ENCODE measurements at places on chromosomes 2 and 18.

GRCh38 chr2:215845839-215846586, 167.3 kb downstream of the MREG start:
- peak; percentile 1 for DNase-seq

DNA sequence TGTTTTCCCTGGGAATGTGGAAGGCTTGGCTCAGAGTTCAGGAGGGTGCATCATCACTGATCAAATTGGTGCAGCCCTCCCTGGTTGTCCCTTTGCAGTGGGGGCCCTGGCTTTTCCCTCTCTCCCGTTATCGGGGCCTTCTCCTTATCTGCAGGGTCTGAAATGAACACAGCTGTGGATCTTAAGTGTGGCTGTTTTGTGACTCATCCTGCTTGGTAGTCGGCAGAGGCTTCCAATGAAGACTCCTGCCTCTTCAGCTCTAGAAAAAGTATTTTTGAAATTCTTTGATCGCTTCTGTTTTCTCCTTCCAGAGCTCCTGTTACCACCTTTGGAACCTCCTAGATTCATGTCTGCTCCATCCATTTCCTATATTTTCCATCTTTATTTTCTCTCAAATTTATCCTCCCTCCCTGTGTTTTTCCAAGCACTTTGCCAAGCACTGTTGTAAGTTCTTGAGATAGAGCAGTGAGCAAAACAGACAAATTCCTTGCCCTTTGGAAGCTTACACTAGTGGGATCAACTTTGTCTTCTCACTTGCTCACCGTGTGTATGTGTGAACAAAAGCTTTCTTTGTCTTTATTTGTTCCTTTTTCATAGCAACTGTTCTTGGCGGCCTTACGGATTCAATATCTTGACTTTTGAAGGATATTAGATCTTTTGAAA, 45.7 kb downstream of the RALB start:
- no peak for DNase-seq

DNA sequence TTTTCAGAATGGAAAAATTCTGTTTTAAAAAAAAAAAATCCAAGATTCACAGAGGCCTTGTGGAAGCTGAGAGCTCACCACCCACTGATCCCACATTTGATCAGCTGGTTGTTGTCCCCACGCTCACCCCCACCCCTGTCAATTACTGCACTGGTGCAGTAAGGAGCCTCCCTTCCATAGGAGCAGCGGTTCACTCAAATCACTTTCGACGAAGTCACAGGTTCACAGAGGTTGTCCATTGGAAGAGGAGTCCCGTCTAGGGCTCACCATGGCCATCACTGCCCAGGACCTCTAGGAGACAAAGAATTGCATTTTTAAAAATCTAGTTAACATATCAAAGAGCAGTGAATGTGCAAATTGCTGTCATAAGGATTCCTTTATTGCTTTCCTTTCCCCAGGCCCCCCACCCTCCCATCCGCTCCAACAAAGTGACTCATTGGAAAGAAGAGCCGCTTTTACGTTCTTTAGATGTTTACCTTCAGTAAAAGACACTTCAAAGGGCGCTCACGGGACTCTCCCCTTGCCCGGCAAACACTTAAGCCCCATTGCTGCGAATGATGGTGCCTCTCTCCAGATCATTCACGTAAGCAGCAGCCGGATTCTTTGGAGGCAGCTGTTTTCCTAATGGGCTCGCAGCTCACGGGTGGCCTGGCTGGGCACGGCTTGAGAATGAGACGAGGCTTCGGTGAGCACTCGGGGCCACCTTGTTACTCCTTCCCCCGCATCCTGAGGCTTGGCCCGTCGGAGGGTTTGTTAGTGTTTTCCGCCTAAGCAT, 165.5 kb upstream of the SALL3 start:
- no peak for DNase-seq

DNA sequence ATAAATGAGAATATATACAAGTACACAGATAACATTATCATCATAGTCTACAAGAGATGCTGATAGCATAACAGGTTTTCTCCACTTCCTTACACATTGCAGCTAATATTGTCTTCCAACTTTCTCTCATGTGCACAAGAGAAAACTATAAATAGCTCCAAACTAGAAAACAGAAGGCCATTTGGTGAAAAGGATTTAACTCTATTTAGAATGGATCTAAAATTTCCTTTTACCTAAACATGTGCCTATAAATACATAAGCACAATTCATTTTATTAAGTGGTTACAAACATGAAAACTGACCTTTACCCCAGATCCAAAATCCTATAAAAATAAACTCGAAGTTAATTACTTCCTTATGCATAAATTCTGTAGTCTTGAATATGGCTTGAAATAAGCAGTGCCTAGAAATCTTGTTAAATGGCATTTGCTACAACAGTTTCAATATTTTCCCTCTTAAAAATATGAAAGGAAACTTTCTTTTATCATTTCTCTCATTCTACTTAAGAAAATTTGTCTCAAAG, 41.6 kb downstream of the SLC25A12 start:
- DNase-seq, result no peak

DNA sequence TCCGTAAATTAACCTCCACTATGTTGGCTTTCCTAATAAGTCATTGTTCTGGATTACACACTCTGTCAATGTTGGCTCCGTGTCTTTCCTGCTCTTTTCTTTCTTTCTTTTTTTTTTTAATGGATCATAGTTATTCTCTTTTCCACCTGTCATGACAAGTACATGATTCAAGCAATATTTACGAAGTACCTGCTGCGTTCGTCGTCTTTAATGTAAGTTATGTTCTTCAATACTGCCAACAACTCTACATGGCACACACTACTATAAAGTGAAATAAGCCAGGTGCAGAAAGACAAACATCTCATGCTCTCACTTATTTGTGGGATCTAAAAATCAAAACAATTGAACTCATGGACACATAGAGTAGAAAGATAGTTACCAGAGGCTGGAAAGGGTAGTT, 239.1 kb downstream of the SCG2 start:
- DNase-seq, result no peak

- no peak for DNase-seq
Observed at GRCh38 chr2:12720278-12720620, 3.5 kb downstream of the TRIB2 start.

DNA sequence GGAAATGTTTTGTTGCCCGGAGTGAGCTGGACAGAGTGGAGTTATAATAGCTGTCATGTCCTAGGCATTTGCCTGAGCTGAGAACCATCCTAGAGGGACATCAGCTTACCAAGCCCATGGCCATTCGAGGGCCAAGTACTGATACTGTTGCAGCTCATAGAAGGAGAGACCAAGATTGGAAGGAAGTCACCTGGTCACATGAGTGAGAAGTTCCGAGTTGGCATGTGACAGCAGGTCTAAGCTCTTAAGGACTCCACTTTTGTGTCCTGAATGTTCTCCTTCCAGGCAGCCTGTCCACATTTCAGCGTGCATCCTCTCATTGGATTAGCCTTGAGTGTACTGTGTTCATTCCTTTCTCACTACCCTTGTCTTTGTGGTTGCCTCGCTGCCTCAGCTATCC, 4.4 kb downstream of the FHOD3 start:
- no peak for DNase-seq

DNA sequence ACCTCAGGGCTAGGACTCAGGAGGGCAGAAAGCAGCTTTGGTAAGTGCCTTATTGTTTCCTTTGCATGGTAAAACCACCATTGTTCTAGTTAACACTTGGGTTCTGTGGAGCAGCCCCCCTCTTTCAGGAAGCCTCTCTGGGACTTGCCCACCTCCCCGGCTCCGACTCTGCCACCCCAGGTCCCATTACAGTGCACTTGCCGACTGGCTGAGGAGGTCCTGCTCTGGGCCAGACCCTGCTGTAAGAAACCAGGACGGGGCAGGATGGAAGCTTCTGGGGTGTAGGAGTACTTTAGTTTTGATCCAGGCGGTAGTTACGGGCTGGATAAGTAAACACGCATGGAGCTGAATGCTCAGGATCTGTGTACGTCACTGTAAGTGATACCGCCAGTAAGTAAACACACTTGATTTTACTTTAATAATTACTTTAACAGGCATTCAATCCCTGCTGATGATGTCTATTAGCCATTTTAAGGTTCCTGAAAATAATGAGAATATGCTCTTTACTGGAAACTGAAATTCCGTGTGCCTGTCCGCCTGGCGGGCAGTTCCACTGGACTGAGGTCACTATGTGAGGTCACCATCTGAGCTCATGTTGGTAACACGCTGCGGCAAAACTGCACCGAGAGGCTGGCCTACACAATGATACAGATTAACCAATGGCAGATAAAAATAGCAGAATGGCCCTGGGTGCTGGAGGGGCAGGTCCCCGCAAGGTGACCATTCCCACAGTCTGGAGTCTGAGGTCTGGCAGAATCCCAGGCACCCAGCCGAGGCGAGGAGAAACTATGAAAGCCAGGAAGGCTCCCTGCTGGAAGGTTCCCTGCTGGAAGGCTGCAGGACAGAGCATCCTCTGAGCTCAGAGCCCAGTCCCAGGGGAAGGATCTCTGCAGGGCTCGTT, 25.2 kb downstream of the HS1BP3 start:
- no peak for DNase-seq

GRCh38 chr2:143225931-143226330, 96.7 kb downstream of the ARHGAP15 start:
- no peak for DNase-seq

DNA sequence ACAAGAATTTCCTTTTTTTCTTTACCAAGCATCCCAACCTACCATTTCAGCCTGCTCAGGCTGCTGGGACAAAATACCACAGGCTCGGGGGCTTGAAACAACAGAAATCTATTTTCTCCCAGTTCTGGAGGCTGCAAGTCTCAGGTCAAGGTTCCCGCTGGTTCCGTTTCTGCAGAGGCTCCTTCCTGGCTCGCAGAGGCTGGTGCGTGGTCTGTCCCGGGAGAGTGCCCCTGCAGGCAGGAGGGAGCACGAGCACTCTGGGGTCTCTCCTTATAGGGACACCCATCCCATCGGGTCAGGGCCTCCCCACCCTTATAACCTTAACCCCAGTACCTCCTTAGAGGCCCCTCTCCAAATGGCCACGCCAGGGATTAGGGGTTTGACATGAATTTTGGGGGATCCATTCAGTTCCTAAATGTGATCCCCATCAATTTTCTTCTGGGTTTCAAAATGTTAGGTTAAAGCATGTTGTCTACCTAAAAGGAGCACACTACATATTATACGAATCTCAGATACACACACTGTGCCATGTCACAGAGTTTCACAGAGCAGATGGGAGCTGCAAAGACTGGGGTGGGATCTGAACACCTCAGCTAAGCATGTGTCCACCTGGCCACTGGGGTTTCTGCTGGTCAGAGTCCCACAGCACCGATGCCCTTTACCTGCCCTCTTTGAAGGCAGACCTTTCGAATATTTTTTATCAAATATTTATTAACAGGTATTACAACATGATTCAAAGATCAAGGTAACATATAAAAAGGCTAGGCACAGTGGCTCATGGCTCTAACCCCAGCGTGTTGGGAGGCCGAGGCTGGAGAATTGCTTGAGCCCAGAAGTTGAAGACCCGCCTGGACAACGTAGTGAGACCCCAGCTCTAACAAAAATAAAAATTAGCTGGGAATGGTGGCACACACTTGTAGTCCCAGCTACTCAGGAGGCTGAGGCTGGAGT, 17.6 kb upstream of the ADI1 start:
- no peak for DNase-seq

DNA sequence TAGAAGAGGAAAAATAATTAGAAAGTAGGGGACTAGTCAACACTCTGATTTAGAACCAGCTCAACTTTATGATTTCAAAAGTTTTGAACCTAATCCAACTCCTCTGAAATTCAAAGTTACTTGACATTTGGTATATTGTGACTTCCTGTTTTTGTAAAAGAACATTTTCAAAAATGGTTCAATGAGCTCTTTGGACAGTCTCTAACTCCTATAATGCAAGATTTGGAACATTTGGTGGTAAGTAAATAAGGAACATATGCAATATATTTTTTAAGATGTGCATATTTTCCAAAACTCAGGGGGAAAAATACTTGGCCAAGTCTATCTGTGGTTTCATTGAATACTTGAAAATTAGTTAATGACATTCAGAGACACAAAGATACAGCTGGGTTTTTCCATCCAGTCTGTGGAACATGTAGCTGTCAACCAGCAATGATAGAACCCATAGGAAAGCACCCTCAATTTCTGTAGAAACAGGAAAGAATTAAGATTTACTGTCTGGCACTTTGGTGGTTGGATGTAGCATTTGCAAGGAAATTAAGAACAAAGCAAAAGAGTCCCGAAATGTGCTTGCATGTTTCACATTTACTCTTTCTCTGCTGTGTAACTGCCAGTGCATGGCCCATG, 17.0 kb upstream of the ANKRD44 start:
- peak; percentile 81 for DNase-seq

- no peak for DNase-seq
Observed at GRCh38 chr2:236171181-236171679, 3.0 kb upstream of the GBX2 start.

GRCh38 chr2:97812931-97813330, 99.6 kb downstream of the ZAP70 start:
- DNase-seq, result no peak

DNA sequence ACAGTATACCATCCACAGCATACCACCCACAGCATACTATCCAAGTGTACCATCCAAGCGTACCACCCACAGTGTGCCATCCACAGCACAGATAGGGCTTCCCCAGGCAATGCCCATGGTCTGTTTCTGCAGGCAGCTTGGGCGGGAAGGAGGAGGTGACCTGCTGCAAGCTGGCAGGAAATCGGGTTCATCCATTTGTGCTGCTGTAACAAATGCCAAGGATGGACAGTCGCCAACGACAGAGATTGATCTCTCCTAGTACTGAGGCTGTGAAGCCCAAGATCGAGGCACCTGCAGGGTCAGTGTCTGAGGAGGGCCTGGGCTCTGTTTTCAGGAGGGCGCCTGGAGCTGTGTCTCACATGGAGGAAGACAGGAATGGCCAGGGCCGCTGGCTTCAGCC, 93.6 kb upstream of the SNTG2 start:
- no peak for DNase-seq

GRCh38 chr2:64914735-64915509, 74.3 kb upstream of the SLC1A4 start:
- DNase-seq, result no peak

DNA sequence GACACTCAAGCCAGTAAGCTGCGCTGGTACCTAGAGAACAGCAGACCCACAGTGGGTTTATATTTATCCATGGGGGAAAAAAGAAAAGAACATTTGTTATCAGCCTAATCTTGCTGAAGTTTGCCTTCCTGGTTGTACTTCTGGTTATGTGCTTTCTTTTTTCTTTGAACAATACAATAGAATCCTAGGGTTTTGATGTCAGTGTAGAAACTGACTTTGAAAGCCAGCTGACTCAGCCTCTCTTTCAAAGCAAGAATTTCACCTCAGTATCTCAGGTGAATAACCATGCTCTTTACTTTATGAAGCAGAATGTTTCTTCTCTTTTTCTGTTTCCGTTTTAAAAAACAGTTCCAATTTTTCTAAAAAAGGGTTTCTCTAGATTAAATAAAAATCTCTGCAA, 78.4 kb downstream of the CD8B2 start:
- DNase-seq, result no peak

- no peak for DNase-seq
Observed at GRCh38 chr2:144268036-144268678, 251.8 kb downstream of the ZEB2 start.

DNA sequence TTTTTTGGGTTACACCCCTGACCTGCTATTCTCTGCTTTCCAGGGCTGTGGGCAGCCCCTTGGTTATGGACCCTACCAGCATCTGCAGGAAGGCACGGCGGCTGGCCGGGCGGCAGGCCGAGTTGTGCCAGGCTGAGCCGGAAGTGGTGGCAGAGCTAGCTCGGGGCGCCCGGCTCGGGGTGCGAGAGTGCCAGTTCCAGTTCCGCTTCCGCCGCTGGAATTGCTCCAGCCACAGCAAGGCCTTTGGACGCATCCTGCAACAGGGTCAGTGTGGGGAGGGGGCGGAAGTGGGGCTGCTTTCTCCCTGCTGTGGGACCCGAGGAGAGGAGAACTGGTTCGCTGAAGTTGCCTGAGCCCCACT, 9.7 kb upstream of the WNT10A start:
- no peak for DNase-seq

GRCh38 chr2:210000464-210001324, 1.7 kb upstream of the RPE start:
- no peak for DNase-seq
